ENCODE measurements at places on chromosomes 2 and 18. TPM values are rescaled to one million over a fixed set of nuclear protein-coding genes. Genes with fewer than 3 reads are reported as not detected.

- no peak for DNase-seq
Observed at GRCh38 chr2:133726973-133727372, 158.7 kb upstream of the NCKAP5 start.

DNA sequence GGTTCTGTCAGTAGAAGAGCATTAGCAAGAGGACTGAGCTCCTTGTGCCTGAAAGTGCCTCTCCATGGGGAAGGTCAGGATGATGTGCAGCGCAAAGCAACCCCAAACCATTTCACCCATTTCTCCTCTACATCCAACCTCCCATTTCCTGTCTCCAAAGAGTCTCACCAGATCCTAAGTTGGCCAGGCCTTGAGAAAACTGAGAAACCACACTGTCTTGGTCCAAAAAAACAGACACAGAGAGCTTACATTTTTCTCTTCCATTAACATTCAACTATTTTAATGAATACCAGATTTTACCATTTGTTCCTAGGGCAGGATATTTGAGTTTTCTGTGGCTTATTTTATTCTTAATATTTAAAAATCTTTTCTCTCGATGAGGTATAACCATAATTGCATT lies 195.0 kb downstream of the EPHA4 start:
- no peak for DNase-seq

DNA sequence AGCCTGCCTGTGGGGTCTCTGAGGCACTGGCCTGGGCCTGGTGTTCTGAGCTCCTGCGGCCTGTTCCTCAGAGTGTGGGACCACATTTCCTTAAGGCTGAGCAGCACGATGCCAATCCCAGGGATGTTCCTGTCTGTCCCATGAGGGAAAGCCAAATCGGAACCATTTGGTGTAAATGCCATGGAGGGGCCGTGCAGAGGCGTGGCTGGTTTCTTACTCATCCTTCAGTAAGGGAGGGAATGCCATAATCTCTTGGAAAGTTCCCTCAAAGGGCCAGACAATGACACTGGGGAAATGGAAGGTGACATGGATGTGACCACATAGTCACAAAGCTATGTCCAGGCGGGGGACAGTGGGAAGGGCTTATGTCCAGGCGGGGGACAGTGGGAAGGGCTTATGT lies 14.4 kb upstream of the PTMA start:
- DNase-seq = no peak

- DNase-seq = no peak
Observed at GRCh38 chr18:33653231-33653630, 75.2 kb downstream of the ASXL3 start.

DNA sequence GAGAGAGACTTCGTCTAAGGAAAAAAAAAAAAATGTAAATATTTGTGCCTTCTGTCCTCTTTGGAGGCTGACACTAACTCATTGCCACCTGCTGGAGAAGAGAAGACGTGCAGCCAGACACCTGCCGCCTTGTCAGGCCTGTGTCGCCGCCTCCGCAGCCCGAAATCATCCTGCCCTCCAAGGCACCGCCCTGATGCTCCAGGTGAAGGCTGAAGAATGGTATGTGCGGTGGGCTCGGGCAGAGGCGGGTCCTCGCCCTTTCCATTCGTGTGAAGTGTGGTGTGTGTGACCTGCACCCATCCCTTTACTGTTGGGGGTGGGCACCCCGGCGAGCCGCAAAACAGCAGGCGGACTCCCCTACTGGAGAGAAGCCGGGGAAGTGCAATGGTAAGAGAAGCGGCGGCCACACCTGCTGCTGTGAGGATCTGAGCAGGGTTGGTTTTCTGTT lies 60.4 kb downstream of the FAM161A start:
- peak; percentile 47 for DNase-seq

DNA sequence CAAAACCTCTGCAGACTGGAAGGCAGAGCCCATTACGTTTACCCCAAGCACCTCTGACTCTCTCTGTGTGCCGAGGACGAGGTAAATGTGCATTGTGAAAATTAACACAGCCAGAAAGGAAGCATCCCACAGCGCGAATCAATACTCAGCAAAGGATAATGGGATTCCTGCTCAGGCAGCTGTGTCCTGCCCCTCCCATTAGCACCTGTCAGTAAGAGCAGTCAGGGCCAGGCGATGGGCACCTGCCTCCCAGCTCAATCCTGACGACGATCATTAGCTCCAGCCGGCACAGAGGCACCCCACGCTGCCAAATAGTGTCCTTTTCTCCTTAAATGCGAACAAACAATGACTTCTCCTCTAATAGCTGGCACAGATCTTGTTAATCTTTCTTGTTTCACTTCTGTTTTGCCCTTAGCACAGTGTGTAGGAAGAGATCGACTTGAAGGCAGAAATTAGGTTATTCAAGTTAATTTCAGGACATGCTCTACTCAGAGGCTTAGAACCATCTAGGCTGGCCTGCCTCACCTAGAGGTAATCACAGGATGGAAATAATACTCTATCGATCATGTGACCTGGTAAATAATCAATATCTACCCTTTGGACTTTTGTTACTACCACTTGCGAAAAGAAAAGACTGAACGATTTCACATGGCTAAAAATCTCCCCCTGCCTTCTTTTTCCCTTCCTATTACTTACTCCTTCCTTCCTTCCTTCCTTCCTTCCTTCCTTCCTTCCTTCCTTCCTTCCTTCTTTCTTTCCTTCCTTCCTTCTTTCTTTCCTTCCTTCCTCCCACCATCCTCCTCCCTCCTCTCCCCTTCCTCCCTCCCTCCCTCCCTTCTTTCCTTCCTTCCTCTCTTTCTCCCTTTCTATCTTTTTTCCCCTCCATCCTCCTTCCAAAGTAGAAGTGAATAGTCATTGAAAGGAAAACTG lies 487.9 kb upstream of the ID2 start:
- DNase-seq = no peak

DNA sequence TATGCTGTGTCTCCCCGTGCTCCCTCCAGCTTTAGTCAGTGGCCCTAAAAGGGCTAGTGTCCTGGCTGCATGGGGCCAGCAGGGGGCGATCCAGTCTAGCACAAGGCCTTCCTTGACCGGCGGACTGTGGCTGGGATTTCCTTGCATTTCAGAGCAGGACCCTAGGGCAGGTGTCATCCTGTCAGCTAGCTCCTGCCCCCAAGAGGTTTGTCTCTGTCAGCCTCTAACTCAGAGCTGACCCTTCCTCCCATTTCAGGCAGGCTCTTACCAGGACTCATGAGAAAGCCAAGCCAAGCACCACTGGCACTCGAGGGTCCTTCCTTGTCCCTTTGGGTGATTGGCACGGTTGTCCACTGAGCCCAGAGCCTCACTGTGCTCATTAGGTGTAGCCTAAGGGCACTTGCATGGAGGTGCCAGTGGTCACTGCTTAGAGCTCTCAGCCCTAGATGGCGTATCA lies 140.3 kb downstream of the RPIA start:
- peak; percentile 33 for DNase-seq

- DNase-seq = no peak
Observed at GRCh38 chr2:74052732-74053710, 68.3 kb downstream of the TET3 start.

GRCh38 chr2:241036964-241037421 lies 38.6 kb downstream of the SNED1 start:
- no peak for DNase-seq

DNA sequence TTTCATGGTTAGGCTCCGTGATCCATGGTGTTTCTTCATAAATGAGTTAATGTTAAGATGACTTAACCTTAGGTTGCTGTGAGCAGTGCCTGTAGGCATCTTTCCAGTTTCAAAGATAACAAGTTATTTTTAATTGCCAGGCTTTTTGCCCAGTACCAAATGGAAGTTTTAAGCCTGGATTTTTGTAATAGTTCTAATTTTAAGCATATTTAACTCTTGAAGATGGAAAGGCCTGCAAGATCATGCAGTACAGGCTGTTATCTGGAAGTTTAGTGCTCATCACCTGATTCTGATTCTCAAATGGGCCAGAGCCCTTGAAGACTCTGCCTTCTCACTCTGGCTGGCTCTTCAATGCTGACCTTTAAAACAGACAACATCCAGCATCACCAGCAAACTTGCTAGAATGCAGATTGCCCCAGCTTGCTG lies 141.3 kb downstream of the NCK2 start:
- no peak for DNase-seq

- DNase-seq = no peak
Observed at GRCh38 chr2:4445821-4446220, 742.4 kb downstream of the DCDC2C start.

DNA sequence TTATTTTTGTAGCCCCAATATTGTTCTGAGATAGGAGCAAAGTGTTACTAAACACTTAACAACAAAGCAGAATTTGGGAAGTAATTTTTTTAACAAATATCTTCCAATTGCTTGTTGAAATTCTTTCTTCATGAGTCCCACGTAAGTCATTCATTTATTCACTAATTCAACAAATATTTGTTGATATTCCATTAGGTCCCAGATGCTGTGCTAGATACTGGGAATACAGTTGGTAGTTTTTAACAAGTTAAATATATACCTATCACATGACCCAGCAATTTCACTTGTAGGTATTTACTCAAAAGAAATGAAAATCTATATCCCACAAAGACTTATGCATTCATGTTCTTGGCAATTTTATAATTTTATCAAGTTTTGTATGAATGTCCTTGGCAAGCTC lies 7.0 kb upstream of the BBS5 start:
- no peak for DNase-seq

DNA sequence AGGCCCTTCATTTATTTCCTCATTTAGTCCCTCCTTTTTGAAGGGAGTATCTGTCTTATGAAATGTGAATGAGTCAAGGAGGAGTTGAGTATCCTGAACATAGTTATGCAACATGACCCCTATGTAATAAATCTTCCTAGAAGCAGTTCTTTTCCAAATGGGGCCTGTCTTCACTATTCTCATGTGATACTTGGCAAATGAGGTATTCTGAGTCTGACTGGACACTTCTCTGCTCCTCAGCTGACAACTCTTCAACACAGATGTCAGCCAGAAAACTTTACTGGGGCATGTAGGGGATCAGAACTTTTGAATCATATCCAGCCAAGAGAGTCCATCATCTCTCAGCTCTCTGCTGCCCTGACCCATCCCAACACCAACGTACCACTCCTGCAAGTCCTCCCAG lies 291.6 kb downstream of the ZNF385B start:
- DNase-seq = no peak

DNA sequence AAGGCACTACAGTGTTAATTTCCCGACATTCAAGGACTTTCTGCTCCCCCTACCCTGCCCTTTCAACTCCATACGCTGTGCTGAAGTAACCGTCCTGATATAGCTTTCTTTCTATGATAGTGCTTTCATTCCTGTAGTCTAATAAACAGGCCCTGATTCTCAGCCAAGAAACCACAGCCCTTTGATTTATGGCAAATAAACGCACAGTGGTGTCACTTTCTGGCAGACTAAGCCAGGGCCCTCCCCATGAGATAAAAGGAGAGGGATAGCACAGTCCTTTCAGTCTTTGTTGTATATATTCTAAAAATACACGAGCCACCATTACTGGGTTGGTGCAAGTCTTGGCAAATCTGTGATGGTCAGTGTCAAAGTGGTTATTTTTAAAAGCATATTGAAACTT lies 291.2 kb downstream of the ALPK2 start:
- no peak for DNase-seq

The NYAP2 gene
- not detected for total RNA-seq

The NETO1 gene
- not detected for total RNA-seq

The HSPE1 gene
- 120 TPM for total RNA-seq

The EGR4 gene
- not detected for total RNA-seq

The DSG4 gene
- not detected for total RNA-seq
